Stimulated activated CD8-positive, alpha-beta memory T cell treated with anti-CD3 and anti-CD28 coated beads, Interleukin-7, amount 100 ng/mL, for 1 hour (primary cell): ENCODE measurements at places on chromosomes 3 and 15.

- DNase-seq: no peak
Observed at GRCh38 chr3:52243791-52244628, 1.5 kb upstream of the PPM1M start.

DNA sequence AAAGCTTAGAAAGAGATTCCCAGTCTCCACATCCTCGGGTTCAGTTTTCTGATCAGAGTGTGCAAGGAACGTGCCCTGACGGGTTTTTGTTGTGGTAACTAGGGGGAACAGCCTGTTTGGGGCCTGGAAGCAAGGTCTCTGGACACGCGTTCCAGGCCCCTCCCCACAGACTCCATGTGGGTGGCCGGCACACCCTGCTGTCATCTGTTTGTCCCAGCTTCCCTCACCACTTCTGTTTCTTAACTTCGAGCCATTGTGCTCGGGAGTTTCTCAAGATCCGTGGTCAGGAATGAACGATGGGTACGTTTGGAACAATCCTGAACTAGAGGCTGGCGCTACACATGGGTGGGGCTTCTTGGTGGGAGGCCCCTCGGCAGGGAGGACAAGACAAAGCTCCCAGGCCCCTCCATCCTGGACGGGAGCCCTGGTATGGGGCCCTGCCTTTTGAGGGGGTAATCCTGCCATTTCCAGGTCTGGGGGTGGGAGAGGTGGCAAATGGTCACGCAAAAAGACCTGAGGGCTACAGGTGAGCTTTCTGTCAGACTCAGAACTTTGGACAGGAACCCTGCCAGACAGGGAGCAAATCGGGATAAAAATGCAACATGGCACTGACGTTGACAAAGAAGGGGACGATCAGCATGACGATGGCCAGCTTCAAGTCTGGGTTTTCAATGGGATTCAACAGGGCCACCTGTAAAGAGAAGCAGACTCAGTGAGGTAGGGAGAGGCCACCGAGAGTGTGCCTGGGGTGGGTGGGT, 8.5 kb upstream of the MUSTN1 start:
- no peak for DNase-seq

- peak; percentile 39 for DNase-seq
Observed at GRCh38 chr3:43296565-43296964, 10.2 kb downstream of the SNRK start.

DNA sequence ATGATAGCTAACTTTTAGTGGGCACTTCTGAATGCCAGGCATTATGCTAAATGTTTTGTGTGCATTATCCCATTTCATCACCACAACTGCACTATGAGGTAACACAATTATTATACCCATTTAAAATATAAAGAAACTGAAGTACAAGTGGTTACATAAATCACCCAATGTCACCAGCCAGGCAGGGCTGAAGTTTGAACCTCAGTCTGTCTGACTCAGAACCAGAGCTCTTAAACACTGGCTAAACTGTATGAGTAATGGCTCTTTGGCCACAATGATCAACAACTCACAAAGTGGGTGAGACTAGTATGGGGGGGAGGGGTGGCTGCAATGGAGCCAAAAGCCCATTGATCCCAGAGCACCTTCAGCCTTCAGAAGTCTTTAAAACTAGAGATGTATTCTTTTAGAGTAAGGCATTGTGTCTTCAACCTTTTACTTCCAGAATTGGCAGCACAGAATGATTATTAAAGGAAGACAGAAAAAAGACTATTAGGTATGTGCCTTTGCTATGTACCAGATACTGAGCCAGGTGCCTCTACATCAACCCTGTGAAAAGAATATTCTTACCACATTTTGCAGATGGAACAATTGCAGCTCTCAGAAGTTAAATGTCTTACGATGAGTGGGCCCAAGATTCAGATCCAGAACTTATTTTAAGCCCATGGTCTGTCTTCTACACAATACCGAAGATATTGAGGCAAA, 166.9 kb downstream of the UACA start:
- DNase-seq: no peak
